ENCODE measurements at places on chromosomes 16 and 17.

DNA sequence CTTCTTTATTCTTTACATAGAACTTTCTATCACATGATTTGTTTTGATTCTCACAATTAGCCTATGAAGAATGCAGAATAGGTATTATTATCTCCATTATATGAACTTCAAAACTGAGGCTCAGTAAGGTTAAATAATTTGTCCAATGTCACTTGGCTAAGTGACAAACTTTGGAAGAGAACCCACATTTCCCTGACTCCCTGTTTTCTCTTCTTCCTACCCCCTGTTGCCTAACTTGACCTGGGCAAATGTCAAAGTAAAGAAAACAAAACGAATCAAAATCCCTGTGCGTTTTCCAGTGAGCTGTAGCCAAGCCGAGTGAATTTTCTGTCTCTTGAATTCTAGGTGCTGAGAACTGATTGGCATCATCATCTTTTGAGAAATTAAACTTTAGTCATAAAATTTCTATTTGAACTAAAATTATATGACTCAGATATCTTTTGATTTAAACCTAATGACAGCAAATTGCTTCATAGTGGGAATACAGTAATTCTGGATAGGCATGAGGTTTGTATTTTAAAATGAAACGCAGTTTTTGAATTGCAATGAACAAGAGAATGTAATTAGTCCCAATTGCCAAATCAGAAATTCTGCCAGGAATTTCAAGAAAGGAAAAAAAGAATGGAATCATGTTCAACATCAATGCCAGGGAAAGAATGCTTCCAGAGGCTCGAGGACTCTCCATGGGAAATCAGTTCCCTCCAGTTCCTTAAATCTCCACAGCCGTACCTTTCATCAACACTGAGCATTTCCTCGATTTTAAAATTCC, 4.6 kb upstream of the NACA2 start:
- DNase-seq = no peak

DNA sequence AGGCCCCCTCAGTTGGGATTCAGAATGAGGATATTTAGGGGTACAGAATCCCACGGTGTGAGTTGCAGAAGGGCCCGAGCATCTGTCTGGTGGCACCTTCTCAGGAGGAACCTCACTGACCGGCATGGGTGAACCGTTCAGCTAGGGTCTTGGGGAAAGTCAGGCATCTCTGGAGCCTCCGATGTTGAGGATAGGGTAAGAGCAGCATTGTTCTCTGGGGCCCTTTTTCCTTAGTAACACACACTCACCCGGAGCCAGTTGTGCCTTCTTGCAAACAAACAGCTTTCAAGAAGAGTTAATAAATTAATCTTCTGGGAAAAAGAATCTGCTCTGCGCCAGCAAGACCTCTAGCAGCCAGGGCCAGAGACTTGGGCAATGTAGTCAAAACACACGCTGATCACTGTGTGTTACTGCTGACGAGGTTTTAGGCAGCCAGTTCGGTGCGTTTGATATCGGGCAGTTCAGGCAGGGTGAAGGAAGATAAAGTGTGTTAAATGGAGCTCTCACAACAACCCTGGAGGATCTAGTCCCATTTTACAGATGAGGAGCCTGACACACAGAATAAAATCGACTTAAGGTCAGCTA, 48.9 kb downstream of the MSI2 start:
- no peak for DNase-seq

- no peak for DNase-seq
Observed at GRCh38 chr17:37505333-37505732, 15.6 kb downstream of the DUSP14 start.

DNA sequence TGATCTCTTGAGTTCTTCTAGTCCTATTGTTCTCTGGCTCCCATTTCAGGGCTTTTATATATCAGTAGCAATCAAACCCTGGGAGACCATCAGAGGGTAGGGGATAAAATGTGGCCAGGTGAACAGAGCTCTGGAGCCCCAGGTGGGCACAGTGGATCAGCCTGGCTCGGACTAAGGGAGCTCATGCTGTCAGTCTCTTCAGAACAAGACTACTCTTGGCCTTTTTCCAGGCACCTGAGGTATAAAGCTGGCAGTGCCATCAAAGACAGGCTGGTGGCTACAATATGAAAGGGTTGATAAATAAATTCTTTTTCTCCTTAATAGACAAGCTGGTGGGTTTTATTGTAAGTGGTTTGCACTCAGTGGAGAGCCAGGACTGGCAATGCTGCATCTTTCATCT, 160.0 kb upstream of the CCL2 start:
- DNase-seq = no peak

GRCh38 chr17:5562661-5563360, 21.5 kb downstream of the NLRP1 start:
- DNase-seq = no peak

- peak; percentile 90 for DNase-seq
Observed at GRCh38 chr17:32006957-32007462, at the start of gene LRRC37B. Gene LRRC37B, plus strand, starts transcription at chr17:32007383. Its CDS starts 14,010 bp downstream, at chr17:32021393.

DNA sequence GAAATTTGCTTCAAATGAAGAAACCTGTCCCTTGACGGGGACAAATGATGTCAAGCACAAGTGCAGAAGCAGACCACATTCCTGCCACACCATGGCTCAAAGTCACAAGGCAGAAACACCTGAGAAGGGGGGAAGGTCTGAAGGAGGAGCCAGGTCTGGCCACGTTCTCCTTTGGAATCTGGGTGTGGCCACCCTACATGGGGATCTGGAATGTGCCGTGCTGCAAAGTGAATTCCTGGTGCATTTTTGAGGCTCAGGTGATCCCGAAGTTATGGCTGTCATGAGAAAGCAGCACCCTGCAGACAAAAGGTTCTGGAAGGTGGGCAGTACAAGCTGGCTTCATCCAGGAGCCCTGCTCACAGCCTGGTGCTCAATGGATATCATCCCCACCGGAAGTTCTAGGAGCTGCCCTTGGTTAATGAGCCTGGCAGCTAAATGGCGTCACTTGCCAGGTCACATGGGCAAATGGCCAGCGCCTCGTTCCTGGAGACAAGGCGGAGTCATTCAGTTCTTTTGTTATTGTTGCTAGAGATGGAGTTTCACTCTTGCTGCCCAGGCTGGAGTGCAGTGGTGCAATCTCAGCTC, 20.1 kb upstream of the ADCY9 start:
- no peak for DNase-seq

GRCh38 chr17:41907185-41907556, 11.6 kb downstream of the ACLY start:
- no peak for DNase-seq

- no peak for DNase-seq
Observed at GRCh38 chr17:11242411-11242810, 1.4 kb downstream of the SHISA6 start.

DNA sequence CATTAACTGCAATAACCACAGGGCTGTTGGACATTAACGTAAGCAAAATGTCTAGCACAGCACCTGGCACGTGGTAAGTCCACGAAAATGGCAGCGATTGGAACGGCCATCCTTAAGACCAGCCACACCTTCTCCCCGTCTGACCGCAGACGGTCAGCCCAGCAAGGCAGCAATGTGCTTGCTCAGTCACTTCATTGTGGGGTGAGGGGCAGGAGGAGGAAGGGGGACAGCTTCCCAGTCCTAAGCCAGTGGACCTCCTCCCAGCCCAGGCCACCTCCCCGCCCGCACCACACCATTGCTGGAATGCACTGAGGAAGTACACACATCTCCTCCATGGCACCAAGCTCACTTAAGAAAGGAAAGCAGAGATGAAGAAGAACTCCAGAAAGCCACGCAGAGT, 8.6 kb upstream of the MYLK3 start:
- no peak for DNase-seq

GRCh38 chr17:6555331-6556120, 829 bp downstream of the PITPNM3 start:
- no peak for DNase-seq

- DNase-seq = no peak
Observed at GRCh38 chr17:8141741-8142140, 10.5 kb downstream of the PER1 start.

DNA sequence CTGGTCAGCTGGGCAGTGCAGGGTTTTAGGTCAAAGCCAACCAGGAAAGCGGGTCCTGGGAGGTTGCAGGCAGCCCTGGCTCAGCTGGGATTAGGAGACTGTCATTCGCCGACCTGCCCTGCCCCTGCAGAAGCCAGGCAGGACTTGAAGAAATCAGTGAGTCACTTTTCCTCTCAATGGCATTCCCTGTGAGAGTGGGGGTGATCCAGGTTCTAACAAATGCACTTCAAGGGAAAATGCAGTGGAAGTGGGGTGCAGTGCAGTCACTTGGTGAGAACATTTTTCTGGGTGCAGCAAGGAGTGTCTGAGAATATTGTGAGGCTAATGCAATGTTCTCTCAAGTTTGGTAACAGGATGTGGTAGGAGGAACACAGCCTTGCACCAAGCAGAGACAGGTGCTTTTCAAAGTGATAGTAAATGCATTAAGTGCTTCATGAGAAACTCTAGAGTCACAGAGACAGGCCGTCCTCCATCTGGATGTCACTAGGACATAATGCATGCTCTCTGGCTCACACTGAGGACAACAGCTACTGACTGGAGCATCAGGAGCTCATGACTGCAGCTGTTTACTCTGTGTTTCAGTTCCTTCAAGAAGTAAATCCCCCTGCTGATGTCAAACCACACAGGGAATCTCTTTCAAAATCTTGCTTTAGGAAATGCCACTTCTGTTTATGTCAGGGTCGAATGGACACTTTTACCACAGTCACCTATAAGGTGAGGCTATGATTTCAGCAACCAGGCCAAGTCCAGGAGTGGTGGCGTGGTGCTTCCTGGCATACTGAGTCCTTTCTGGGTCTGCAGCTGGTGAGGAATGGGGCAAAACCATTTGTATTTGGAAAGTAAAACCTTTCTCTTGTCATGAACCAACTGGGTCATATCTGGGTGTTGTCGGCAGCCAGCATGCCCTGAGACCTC, 16.7 kb downstream of the CDK5R1 start:
- peak; percentile 79 for DNase-seq

DNA sequence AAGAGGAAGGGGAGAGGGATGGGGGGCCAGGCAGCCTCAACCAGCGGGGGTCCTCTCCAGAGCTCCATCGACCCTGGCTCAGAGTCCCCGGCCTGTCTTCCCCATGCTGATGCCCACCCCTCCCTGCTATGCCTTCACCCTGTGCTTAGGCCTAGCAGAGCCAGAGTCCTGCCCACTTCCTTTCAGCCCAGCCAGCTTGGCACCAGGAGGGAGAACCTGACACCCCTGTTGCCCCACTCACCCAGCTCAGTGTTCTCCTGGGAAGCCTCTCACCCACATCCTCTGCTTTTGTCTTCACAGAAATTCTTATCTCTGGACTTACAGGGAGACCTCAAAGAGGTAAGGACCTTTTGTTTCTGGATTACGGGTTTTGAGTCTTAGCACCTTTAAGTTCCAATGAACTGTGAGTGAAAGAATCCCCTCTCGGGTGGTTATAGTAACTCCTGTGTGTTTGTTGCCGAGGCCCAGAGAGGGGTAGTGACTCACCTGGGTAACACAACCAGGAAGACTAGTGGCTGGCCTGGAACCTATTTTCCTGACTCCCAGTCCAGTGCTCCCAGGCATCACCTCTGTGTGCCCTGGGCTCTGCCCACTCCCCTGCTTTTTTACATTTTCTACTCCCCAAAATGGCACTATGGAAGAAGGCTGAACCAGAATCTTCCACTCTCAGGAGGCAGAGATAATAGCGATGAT, 53.3 kb downstream of the CES1 start:
- no peak for DNase-seq

- DNase-seq = no peak
Observed at GRCh38 chr17:36464765-36465088, 21.8 kb upstream of the ZNHIT3 start.

- DNase-seq = no peak
Observed at GRCh38 chr16:75938818-75939217, 212.5 kb upstream of the CPHXL start.

DNA sequence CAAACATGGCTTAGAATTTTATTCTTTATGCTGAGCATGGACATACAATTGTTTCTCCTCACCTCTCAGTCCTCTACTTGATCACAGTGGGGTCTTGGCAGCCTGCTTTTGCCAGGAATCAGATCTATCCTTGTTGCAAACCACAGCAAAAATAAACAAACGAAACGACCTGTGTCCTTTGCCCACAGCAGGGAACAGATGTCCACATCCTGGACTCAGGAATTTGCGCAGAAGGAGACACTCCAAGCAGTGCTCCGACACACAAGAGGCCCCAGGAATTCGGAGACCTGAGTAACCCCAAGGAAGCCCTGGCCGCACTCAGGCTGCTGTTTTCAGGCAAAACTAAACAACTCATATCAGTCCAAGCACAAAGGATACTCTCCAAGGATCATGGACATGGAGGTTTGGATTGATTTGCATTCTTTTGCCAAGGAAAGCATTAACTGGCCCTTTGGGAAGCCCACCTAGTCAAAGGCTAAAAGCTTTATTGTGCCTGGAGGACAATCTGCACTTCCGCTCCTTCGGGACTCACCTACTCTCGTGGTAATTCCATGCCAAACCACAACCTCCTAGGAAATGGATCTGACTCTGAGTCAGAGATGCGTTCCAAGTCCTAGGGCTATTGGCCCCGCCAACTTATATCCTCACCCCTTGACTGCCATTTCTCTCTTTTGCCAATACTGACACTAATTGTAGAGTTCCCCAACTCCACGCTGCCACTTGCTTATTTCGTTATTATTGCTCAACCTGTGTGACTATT, 271.1 kb upstream of the CDH11 start:
- DNase-seq = no peak
